T-helper 2 cell (primary cell): ENCODE measurements at places on chromosomes 12 and 14.

GRCh38 chr14:97379091-97379531 is 581.9 kb downstream of the VRK1 start:
- DNase-seq: no peak

- no peak for DNase-seq
Measured at GRCh38 chr12:20704860-20705259, 9.7 kb downstream of the SLCO1C1 start.

DNA sequence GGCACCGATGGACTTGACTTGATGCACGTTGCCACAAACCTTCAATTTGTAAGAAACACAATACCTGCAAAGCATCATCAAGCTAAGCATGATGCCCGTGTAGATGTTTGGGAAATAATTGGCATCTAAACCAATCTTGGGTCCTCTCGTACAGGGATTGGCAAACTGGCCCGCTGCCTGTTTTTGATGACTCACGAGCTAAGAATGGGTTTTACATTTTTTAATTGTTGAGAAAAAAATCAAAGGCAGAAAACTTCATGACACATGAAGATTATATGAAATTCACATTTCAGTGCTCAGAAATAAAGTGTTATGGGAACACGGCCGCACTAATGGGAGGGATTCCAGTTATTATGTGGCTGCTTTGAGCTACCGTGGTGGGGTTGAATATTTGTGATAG is 10.9 kb downstream of the MTA1 start:
- no peak for DNase-seq

- DNase-seq: peak; percentile 23
Measured at GRCh38 chr14:72965249-72965648, 39.0 kb downstream of the DCAF4 start.

DNA sequence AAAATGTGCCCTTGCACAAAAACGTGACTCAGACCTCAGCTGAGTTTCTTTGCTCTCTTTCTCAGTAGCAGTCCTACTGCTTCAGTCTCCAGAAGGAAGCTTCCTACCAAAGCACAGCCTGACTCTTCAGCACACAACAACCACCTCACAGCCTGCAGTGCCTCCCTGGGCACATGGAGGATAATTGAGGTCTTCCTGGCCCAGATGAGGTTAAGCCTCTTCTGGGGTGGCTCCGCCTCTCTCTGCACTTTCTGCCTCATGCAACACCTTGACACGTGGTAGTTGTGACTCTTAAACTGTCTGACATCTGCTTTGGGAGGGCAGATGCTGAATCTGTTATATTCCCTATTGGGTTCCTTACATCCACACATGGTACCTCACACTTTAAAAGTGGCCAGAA is 33.8 kb downstream of the GIT2 start:
- DNase-seq: no peak

DNA sequence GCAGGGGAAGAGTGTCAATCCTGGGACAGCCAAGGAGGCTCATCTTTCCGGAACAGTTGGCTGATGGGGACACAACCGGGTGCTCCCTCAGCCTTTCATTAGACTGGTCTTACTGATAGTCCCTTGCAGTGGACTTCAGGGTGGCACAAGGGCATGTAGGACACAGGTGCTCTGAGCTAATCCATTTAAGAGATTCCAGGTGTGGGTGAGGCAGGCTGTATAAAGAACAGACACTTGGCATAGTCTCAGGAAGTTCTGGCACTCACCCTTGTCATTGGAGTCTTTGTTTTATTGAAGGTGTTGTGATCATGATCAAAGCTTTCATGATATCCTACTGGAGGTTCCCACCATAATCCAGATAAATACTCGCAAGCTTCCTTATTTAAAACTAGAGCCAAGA is 341.6 kb downstream of the EMP1 start:
- DNase-seq: no peak

- no peak for DNase-seq
Measured at GRCh38 chr12:80099259-80099658, at the start of gene OTOGL. Gene OTOGL, plus strand, starts transcription at chr12:80099537. Its CDS starts 109,895 bp downstream, at chr12:80209432.

GRCh38 chr14:95712398-95712797 is 1.5 kb downstream of the TCL1A start:
- no peak for DNase-seq

- no peak for DNase-seq
Measured at GRCh38 chr12:99133401-99133800, 488.3 kb downstream of the APAF1 start.

DNA sequence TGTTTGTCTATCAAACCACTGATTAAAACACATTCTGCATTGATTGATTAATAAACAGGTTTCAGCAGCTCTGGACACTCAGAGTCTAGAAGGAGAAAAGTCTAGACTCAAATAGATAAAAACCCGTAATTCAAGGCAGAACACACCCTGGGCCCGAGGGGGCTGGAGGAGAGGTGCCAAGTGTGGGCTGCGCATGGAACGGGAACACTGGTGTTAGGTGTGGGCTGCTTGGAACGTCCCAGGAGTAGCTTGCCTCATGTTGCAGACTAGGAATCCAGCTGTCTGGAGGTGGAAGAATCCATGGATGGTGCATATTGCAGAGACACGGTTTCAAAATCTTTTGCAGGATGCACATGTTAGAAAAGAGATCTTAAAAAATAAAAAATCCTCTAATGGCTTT is 223.0 kb downstream of the APAF1 start:
- no peak for DNase-seq

DNA sequence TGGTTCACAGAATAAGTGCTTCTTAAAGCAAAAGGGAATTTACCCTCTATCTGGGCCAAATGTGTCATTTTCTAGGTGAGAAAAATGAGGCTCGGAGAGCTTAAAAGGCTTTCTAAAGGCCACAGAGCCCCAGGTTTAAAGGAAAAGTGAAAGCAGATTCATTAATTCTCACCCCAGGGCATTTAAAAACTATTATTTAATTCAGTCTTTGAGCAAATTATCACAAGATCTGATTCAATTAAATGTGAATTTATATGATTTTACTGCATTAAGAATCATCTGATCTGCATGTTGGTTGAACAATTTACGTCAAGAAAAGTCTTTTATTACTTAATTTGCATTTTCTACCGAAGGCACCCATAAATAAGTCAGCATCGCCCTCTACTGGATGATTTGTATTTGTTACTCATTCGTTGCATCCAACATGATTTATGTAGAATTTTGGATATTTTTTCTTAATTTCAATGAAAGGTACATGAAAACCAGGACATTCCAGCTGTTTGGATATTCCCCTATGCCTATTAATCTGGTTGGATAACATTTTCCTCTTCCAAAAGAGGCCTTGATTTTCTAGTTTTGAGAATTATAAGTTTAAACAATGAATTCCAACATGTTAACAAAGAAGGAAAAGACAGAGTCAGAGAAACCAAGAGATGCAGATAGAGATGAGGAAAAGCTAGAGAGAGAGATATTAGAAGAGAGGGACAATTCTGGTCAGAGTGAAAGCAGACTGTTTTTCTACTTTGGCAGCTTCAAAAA is 19.1 kb upstream of the DHRS7 start:
- DNase-seq: peak; percentile 77

- no peak for DNase-seq
Measured at GRCh38 chr12:88227871-88228270, 85.8 kb downstream of the TMTC3 start.

- no peak for DNase-seq
Measured at GRCh38 chr12:115942346-115942745, 335.1 kb downstream of the MED13L start.

- DNase-seq: no peak
Measured at GRCh38 chr14:88232771-88233170, 90.3 kb downstream of the KCNK10 start.

GRCh38 chr14:22668863-22669262 is 24.7 kb upstream of the OR6J1 start:
- no peak for DNase-seq

- no peak for DNase-seq
Measured at GRCh38 chr12:23931176-23931575, 18.3 kb downstream of the SOX5 start.

DNA sequence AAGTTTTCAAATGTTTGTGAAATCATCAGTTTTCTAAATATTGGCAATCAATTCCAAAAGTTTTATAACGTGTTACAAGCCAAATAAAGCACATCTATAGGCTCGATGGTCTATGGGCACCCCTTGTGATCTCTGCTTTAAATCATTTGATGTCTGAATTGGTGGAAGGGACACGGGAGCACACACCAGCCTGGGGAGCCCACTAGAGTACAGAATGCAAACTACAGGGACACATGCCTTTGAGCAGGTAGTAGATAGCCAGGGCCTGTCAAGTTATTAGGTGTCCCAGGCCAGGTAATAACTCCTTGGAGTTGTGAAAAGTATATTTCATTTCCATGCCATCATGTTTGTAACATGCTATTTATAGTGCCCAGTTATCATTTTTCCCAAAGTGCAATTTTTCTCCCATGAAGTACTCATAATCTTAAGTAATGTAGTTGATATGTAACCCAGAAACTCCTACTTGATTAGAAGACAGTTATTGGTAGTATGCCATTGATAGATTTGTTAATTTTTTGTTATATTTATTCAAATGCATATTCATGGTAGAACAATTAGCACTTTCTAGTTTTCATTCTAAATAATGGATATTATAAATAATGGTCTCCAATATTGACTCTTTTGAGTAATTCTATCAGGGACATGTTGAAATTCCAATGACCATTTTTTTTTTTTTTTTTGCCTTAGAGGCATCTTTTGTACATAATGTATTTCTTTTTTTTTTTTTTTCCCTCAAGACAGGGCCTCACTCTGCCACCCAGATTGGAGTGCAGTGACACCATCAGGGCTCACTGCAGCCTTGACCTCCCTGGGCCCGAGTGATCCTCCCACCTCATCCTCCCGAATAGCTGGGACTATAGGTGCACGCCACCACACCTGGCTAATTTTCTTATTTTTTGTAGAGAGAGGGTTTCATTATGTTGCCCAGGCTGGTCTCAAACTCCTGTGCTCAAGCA is 96.9 kb upstream of the FGD4 start:
- no peak for DNase-seq

DNA sequence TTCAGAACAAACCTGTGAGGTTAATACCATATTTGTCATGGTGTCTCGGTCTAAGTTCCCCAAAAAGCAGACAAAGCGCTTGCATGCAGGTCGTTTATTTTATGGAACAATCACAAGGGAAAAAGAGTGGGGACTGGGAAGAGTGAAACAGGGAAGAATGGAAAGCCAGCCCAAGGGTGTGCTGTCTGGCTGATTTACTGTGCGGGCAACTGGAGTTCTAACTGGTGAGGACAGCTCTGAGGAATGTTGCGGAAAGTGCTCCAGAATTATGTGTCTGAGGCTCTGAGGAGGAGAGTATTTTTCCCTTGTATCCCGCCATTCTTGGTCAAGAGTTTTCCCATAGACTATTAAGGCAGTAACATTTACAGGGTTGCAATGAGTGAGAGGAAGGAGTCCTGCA is 465.4 kb downstream of the RMST start:
- DNase-seq: no peak

- no peak for DNase-seq
Measured at GRCh38 chr12:116172224-116172849, 105.2 kb downstream of the MED13L start.

DNA sequence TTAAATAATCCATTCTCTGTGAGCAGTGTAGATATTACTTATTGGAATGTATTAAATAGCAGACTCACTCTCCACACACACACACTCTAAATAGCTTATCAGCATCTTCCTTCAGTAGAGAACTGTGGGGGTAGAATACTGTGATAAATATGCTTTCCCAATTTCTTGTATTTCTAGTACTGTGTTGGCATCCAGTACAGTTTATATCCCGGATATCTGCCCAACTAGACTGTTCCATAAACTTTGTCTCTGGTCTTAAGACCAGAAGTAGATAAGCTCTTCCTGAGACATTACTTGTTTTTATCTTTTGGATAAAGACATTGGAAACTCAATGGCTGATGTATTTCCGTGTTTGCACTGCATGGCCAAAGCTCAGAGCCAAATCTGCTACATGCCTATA is 136.2 kb upstream of the PDZRN4 start:
- DNase-seq: no peak

DNA sequence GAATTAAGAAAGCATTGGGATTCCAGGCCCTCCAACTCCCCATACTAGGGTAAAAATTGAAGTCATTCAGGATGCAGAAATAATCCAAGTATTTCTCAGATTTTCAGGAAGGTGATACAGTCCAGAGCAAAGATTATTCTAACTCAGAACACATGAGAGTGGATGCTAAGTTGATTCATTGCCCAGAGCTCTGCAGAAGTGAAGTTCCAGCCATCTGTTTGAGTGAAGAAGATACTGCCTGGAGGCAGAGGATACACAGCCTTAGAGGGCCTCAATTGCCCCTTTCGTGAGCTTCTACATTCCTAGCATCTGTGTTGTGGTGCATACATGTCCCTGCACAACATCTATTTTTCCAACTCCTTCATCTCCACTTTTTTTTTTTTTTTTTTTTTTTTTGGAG is 36.9 kb upstream of the SMUG1 start:
- DNase-seq: no peak

GRCh38 chr12:89389755-89390661 is 37.7 kb upstream of the DUSP6 start:
- DNase-seq: no peak

- DNase-seq: no peak
Measured at GRCh38 chr14:64221391-64222003, 72.7 kb downstream of the ESR2 start.

- DNase-seq: no peak
Measured at GRCh38 chr12:108752387-108752786, 21.1 kb upstream of the CORO1C start.

GRCh38 chr12:46573347-46573658 is 200.7 kb upstream of the SLC38A2 start:
- no peak for DNase-seq

DNA sequence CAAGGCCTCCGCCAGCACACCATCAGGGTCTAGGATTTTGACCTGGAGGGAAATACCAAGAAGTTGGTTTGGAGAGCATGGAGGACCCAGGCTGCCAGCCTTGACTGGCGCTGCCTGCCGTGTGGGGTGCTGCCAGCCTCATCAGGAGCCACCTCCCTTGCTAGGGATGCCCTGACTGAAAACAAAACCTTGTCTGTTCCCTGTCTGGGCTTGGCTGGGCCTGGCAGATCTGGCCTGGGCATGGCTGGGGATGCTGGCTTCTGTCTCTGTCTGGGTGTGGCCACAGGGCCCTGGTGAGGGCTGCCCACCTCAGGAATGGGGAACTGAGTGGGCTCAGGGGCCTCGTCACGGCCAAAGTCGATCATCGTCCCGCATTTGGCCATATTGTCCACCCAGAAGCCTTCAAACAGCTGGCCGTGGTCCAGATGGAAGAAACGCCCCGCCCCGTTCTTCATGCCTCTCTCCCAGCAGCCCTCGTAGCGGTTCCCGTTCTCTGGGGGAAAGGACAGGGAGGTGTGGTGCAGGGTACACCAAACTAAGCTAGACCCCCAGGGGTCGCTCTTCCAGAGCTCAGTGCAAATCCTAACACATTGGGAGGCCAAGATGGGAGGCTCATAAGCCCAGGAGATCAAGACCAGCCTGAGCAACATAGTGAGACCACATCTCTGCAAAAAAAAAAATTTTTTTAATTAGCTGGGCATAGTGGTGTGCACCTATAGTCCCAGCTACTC is 16.5 kb downstream of the MORN3 start:
- no peak for DNase-seq

GRCh38 chr12:71581206-71581605 is 82.4 kb downstream of the ZFC3H1 start:
- no peak for DNase-seq

- no peak for DNase-seq
Measured at GRCh38 chr12:130116791-130117190, 45.5 kb upstream of the FZD10 start.

- peak; percentile 10 for DNase-seq
Measured at GRCh38 chr14:99389174-99389826, 91.4 kb downstream of the SETD3 start.
